Stimulated activated CD4-positive, alpha-beta T cell treated with anti-CD3 and anti-CD28 coated beads, Interleukin-4, amount 100 ng/mL, for 1 hour (primary cell): ENCODE measurements at places on chromosomes 7 and 10.

- no peak for DNase-seq
These were observed 185.2 kb upstream of the PITRM1 start for GRCh38 chr10:3357737-3358136.

DNA sequence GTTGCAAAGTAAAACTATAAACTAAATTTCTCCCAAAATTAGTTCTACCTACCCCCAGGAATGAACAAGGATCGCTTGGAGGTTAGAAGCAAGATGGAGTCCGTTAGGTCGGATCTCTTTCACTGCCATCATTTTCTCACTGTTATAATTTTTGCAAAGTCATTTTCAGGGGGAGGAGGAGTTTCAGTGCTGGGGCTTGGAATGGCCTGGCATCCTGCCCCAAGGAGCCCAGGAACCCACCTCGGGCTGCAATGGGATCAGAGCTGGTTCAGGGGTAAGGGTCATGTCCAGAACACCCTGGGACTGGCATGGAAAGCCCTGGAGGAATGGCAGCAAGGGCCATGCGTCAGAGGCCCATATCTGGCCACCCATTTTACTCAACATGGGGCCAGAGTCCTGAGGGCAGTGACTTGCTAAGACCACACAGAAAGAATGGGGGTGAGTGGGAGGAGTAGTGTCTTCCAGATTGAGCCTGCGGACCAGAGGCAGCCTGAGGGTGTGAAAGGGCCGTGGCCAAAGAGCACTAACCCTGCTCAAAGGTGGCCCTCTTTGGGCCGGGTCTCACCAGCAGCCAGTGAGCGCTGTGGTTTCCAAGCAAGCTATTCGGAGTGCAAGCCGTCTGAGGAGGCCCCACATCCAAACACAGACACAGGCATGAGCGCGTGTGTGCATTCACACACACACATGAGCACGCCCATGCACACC is 31.8 kb downstream of the GPRIN2 start:
- DNase-seq = no peak

DNA sequence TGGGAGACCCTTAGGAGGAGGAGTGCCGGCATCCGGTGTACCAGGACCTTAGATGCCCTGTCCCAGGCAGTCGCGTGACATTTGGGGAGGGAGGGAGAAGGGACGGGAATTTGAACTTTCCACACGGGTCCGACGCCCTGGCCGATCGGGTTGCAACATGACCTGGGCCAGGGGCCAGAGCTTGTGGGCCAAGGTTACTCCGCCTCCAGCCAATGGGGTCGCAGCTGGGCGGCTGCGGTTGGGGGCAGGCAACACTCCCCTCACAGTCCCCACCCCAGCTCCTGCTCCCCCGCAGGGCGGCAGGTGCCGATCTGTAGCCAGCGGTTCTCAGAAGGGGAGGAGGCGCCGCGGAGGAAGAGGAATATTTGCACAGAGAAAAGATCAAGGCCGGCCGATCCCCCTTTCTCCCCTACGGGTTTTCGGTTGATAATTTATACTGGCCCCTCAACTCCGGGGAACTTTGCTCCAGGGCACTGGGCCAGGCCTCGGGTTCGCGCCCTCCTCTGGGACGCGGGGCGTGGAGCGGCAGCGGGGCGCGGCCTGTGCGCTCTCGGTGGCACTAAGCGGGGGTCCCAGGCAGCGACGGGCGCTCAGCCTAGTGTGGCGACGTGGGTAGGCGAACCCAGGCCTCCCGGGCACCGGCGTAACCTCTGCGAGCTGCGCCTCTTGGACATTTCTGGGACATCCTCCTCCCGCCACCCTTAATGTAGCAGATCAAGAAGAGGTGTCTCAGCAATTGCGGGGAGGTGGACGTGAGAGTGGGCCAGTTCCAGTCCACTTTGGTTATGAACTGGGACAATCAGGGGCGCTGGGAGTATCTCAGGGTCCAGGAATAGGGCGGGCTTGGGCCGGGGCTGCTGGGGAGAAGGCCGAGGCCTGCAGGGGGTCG is 1.2 kb downstream of the MLXIPL start:
- DNase-seq = no peak

GRCh38 chr10:91287912-91288311 is 67.4 kb downstream of the PCGF5 start:
- DNase-seq = no peak

DNA sequence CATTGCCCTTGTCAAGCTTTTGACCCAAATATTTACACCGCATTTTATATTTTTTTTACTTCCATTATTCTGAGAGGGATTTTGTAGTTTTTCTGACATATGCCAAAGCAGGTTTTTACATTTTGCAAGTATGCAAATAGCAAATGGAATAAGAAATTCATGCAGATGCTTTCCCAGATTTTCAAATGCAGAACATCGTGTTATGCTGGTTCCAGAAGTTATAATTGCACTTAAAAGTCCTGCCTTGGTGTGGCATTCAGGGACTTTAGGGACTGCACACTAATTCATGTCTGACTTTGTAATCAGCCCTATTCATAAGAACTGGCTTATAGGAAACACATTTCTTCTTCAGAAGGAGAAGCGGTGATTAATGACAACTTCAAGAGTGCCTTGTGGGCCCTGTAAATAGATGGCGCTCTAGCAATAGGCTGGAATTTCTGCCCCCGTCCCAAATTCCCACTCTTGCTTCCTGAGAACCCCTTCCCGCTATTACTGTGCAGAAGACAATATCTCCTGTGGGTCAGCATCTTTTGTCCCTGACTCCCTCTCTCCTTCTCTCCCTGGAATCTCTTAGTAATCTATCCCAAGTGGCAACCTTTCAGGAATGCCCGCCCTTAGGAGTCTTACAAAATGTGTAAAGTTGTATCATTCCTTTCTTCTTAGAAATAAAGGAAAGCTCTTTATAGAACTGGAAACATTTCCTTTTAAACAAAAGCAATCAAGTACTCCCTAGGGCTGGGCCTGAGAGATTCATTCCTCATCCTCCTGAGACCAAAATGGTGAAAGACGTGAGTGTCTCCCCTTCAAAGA is 264.0 kb downstream of the INHBA start:
- DNase-seq = no peak

DNA sequence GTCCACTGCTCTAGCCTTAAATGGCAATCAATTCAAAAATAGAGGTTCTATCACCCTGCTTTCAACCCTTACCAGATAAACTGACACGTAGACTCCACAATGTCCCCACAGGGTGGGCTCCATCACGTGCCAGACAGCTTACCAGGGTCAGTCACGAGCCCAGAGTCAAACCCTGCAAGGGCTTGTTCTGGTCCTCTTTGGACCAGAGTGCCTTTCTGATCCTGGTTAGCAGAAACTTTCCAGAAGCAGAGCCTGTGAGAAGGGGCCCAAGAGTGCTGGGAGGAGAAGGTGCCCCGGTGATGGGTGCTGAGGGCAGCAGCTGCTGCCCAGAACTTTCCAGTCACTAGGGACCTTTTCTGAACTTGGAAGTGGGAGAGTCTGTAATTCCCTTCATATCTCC is 354 bp upstream of the GIMAP5 start:
- DNase-seq = no peak

- no peak for DNase-seq
These were observed 48.1 kb downstream of the OSBPL3 start for GRCh38 chr7:24931844-24932243.

DNA sequence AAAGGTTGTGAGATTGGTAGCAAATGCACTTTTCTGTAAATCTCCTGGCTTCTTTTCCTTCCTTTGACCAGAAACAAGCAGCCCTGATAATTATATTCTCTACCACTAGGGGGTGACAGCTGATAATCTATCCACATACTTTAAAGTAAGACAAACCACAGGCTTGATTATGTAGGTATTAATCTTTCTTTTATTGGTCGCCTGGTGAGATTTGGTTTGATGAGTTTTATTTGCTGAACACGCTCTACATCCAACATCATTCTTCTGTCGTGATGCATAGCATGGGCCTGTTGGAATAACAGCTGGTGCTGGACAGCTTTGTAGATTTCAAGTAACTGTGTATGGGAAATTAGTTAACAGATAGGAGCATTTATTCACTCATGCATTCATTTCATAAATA is 63.5 kb downstream of the ZNF365 start:
- no peak for DNase-seq

- no peak for DNase-seq
These were observed 25.0 kb downstream of the VTI1A start for GRCh38 chr10:112471878-112472487.

- DNase-seq = no peak
These were observed 50.5 kb downstream of the CSGALNACT2 start for GRCh38 chr10:43188702-43189101.

DNA sequence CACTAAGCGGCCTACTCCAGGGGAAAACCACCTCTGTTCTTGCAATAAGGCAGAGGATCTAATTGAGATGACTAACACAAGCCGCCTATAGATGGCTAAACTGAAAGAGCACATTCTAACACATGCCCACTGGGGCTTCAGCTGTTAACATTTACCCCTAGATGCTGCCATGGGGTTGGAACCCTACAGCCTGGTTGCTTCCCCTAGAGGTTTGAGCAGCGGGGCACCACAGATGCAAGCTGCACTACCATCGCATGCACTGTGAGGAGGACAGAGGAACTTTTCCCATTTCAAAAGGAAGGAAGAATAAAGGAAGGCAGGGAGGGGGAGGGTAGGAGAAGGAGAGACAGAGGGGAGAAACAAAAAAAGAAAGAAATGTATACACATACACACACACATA is 465.8 kb upstream of the PCDH15 start:
- DNase-seq = no peak

GRCh38 chr7:23968791-23969190 is 258.8 kb downstream of the STK31 start:
- no peak for DNase-seq

- DNase-seq = no peak
These were observed 205.3 kb upstream of the ZNF32 start for GRCh38 chr10:43854007-43854406.

DNA sequence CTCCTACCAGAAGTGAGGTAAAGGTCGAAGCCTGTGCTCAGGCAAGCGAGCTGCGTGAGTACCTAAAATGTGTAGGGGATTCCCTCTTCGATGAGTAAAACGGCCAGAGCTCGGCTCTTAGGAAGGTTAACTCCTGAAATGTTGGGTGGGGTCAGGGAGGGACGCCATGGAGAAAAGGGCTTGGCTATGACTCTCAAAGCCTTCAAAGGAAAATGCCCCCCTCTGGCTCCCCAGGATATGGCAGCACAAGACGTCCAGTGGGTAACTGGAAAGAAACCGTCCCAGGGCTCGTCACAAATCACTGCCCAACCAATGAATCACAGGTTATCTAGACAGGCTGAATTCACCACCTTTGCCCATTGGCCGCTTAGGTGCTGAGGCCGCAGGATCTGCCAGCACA is 58.0 kb downstream of the CALML3 start:
- no peak for DNase-seq

DNA sequence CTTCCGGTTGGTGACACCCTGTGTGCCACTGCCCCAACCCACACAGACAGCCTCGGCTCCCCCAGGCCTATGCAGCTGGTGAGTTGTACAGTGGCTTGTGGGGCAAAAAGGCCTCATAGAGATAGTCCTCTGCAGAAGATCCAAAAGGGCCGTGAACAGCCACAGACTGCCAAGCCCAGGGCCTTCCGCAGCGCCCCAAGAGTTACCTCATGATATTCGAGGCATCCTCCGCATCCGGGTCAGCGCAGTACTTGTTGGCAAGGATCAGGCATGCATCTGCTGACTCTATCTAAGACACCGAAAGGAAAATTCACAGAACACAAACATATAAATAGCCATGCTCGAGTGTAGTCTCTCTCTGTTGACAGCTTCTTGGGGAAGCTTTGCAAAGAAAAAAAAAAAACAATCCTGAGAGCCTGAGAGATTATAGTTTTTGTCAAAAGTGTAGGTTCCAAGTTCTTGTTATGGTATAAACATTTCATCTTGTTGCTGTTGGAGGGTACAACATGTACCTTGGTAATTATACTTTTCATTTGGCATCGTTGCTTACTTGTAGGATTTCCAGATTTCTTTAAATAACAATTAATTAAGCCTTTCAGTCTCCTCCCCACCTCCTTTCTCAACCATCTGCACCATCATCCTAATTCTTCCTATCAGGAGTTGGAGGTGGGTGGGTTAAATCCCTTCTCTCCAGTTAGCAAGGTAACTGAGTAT is 553.0 kb downstream of the KCNMA1 start:
- no peak for DNase-seq
